Activated CD4-positive, CD25-positive, alpha-beta regulatory T cell (primary cell): ENCODE measurements at places on chromosomes 7 and 10.

GRCh38 chr10:101116754-101117153 lies 14.3 kb upstream of the TLX1 start:
- DNase-seq: no peak

- no peak for DNase-seq
Measured at GRCh38 chr7:17936321-17936720, 4.0 kb downstream of the SNX13 start.

- no peak for DNase-seq
Measured at GRCh38 chr7:21330462-21331178, 97.3 kb upstream of the SP4 start.

DNA sequence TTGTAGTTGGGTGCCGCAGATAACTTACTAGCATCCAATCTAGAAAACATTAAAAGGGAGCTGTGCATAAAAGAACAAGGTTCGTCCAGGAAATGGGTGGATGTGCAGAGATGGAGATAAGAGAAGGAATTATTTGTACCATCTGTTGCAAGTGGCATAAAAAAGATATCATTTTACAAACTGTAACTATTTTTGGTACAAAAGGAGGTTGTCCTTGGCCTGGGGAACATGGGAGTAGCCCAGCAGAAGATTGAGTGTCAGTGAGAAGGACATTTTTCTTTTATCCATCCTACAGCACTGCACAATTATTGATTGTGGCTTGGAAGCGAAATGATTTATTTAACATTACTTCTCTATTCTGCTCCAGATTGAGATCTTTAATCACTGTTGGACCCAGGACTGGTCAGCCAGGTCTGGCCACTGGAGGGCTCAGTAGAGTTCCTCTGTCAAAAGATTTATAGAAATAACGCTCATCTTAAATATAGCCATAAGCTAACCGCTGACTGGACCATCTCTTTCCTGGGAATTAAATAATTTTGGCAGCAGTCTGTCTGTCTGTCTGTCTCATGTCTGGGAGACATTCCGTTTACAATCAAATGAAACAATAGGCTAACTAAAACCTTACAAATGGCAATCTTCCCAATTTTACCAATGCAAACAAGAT lies 254.1 kb downstream of the KIAA1217 start:
- DNase-seq: no peak

GRCh38 chr10:69464801-69465401 lies 13.6 kb downstream of the TSPAN15 start:
- no peak for DNase-seq

DNA sequence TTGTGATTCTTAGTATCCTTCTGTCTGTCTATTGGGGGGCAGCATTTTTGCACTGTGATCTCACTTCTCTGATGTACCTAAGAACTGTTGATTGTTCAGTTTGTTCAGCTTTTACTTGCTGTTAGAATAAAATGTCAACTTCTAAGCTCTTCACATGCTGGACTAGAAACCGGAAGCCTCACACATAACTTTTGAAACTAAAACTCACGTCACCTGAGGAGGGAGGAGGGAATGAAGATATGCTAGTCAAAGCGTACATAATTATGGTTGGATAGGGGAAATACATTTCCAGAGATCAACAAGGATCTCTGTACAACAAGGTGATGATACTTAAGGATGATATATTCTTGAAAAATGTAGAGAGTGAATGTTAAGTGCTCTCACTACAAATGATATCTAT lies 609.7 kb downstream of the INHBA start:
- DNase-seq: no peak
